Lower leg skin (tissue), 4 donors: ENCODE measurements at places on chromosomes 4 and X. TPM values are rescaled to one million over a fixed set of nuclear protein-coding genes. Genes with fewer than 3 reads are reported as not detected.

Gene DOCK11
- total RNA-seq = 11.1 TPM

GRCh38 chrX:8037593-8038348, 110.6 kb upstream of the PNPLA4 start:
- no peak for DNase-seq

- no peak for DNase-seq
Measured at GRCh38 chr4:8131210-8131609, 27.4 kb downstream of the ABLIM2 start.

DNA sequence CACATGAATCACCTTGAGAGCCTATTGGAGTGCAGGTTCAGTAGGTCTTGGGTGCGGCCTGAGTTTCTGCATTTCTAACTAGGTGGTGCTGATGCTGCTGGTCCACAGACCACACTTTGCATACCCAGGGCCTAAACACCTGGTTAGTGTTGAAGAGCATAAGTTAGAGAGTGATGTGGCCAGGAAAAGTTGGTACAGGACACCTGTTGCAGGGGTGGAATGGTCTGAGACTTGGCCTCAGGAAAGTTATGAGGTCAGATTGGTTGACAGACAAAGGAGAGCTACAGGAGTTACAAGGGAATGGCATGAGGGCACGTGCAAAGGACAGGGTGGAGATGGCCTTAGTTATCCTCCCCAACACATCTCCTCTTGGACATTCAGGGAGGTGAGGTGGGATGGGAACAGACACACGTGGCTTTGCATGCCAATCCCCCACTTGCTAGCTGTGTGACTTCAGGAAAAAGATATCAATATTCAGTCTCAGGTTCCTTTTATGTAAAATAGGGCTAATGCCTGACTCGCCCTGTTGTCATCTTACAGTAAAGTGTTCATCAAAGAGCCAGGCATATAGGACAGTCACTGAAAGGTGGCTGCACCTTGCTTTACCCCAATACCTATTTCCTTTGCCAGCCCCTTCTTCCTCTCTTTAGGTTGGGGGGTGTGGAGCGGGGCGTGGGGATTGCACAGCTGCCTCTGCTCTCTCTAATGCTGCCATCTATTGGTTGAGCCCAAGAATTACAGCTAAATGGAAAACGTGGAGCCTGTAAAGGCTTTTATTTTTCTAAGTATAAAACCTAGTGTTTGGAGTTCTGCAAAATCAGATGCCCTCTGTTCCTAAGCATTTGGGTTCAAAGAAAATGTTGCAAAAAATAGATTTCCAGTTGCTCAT, 47.5 kb downstream of the ATG4A start:
- DNase-seq = no peak

GRCh38 chrX:118100091-118100490, 16.5 kb downstream of the KLHL13 start:
- no peak for DNase-seq
